DMS153 (cell line): ENCODE measurements at places on chromosomes 6 and 20.
A peak's percentile ranks its signal among the peaks of the same experiment; 100 is the strongest.

- no peak for DNase-seq
Measured at GRCh38 chr20:47744803-47745202, 40.5 kb downstream of the SULF2 start.

GRCh38 chr20:60062431-60063047 lies 104.3 kb downstream of the CDH26 start:
- DNase-seq, result no peak

DNA sequence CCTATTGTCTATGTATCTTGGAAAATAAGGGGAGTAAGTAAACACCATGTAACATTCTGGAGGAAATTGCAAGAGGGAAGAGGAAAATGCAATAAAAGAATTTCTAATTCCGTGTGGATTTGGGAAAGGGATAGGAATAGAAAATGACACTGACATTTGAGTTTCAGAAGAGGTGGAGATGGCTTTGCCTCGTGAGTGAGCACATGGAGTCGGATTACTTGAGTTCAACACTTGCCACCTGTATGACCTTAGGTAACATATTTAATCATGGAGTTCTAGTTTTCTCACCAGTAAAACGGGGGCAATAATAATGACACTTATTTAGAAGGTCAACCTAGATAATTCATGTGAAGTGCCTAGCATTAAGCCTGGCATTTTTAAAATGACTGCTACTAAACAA lies 10.8 kb upstream of the PBOV1 start:
- DNase-seq, result no peak

DNA sequence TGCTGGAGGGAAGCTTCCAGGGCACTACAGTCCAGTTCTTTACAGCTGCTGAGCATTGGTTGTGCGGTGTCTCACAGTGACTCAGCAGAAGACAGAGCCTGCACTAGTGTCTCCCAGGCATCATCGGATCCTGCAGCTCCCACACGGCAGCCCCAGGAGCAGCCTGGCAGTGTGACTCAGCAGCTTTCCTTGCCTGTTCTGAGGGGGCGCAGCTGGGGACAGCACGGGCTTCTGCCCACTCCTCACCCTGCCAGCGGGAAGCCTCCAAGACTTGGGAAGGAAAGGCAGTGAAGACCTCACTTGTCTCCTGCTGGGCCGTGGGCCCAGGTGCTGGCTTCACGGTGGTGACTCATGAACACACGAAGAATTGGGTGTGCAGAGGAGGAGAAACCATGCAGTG lies 165.4 kb downstream of the SYNDIG1 start:
- DNase-seq, result no peak

DNA sequence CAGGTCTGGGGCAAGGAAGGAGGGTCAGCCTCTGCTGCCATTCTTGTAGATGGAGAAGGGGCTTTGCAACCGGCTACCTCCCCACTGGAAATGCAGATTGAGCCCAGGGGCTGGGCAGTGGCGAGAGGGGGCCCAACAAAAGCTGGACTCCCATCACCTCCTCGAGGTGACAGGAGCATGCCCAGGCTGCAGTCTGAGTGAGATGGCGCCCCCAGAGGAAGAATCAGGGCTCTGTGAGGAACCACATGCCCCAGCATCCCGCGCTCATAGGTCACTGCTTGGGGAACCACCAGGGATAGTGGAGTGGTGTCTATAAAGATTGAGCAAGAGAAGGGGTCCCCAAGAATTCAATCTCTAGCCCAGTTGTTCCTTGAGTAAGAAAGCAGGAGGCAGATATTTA lies 31.6 kb upstream of the NEDD9 start:
- no peak for DNase-seq

DNA sequence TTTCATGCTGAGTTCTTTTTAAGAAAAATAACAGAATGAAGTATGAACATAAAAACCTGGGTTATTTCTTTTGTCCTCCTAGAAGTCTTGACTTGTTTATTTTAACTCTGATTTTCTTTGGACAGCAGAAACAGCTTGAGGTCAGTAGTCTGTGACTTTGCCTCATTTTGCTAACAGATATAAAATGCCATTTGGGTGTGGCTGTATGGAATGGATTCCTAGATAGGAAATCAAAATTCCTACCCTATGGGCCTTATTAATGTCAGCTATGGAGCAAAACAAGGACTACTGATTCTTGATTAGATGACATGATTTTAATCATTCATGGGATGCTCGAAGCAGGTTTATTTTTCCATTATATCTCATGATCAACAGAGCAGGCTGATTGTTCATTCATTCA lies 46.8 kb upstream of the TENT5A start:
- no peak for DNase-seq

DNA sequence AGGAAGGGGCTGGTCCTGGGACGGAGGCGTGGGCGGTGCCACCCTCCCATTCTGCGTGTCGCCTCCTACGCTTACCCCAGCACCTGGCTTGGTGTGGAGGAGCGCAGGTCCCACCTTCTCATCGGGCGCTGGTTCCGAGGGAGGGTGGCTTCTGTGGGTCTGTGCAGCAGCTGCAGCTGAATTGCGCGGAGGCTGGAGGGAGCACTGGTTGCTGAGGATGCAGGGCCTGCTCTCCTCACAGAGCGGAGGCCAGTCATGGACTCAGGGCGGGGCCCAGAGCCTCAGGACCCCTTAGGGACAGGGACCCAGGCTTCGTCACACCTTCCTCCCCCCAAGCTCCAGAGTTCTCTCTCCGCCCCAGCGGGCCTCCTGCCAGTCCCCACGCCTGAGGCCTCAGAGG lies 127.8 kb upstream of the MAP3K4 start:
- DNase-seq, result no peak

- no peak for DNase-seq
Measured at GRCh38 chr6:7637533-7637932, 47.5 kb downstream of the SNRNP48 start.

GRCh38 chr20:15616626-15617025 lies 956.6 kb downstream of the KIF16B start:
- no peak for DNase-seq

GRCh38 chr20:61502433-61502832 lies 250.4 kb downstream of the CDH4 start:
- no peak for DNase-seq

DNA sequence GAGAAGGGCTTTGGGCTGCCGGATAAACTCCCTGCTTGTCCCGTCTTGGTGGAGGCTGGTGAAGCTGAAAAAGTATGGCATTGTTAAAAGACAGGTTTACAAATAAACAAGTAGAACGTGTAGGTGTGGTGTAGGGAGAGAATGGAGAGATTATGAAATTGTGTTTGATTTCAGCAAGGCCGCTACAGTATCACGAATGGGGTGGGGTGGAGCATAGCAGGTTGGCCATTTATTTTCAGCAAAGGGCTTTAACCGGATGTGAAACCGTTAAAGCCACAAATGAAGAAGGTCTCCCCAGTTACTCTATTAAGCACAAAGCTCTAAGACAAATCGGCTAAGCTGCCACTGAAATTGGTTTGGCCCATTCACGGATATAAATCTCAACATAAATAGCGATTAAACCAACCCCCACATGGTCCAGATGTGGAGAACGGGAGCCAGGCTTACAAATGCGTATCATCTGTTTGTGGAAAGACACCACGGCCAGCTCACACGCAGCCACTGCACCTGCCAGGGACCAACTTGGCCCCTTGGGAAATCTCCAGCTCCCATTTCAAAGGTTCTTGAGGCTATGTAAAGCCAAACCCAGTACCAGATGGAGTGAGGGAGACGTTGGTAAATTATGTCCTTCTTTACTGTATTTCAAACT lies 94.0 kb downstream of the ZMYND8 start:
- peak; percentile 71 for DNase-seq

- peak; percentile 89 for DNase-seq
Measured at GRCh38 chr6:49606721-49607390, 29.8 kb downstream of the RHAG start.

GRCh38 chr6:163897669-163898068 lies 483.2 kb downstream of the QKI start:
- no peak for DNase-seq

DNA sequence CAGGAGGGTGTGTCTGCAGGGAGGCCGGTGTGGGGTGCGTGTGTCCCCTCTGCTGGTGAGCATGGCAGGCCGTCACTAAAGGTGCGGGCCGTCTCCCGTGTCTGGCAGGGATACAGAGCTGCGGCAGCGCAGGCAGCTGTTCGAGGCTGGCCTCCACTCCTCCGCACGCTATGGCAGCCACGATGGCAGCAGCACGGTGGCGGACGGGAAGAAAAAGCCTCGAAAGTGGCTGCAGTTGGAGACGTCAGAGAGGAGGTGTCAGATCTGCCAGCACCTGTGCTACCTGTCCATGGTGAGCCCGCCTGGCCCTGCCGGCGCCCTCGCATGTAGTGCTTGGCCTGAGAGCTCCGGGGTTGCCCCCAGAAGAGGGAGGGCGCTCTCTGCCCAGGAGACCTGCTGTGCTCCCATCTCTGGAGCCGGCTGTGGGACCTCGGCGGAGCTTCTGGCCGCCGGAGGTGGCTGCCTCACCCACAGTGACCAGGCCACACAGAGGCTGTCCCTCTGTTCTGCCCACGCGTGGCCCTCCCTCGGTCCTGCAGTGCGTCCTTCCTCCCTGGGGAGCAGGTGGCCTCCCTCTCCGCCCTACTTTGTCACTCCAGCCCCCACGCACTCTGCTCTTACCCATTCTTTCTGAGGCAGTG lies 149.6 kb downstream of the DTNBP1 start:
- no peak for DNase-seq

DNA sequence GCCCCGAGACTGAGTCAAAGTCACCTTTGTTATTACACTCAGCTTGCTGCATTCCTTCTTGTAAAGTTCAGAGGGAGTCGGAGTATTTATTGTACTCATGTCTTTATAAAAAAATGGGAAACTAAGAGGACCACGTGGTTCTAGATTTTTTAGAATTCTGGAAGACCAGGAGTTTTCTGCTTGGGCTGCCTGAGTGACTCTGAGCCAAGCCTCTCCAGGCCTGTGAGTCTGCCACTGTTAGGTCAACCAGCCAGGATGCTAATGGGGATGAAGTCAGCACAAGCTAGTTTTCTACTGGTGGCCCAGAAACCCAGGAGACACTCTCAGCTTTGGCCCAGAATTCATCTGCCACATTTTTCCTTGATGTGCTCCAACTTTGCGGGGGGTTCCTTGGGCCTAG lies 453.5 kb upstream of the SULF2 start:
- no peak for DNase-seq
